ENCODE measurements at places on chromosomes 11 and 22.

- DNase-seq: peak; percentile 55
Measured at GRCh38 chr11:118924591-118925585, 838 bp downstream of the BCL9L start.

GRCh38 chr11:70230840-70231710 lies 28.0 kb downstream of the FADD start:
- DNase-seq: no peak

DNA sequence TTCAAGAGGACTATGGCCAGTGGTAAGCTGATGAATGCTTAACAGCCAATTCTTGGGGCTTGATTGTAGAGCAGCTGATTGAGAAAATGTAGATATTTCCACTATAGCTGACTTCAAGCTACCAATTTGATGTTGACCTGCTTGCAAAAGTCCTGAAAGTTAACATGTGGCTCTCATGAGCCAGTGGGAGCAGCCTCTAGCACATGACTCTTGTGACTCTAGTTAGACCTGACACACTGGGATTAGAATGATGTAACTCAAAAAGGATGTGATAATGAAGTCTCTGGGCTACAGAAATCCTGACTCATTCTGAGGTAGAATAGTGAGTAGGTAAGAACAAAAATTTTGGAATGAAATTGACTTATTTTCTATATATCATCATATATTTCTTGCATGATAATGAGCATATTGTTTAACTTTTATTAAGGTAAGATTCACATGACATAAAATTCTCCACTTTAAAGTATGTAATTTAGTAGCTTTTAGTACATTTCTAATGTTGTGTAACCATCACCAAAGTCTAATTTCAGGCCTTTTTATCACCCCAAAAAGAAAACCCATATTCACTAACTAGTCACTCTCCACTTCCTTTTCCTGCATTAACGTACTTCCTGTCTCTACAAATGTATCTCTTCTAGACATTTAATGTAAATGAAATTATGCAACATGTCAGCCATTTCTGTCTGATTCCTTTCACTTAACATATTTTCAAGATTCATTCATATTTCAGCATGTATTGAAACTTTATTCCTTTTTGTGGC lies 16.1 kb upstream of the OR52H1 start:
- DNase-seq: no peak

GRCh38 chr11:116986521-116987105 lies 111.6 kb downstream of the SIK3 start:
- DNase-seq: no peak

GRCh38 chr11:132184079-132184478 lies 813.7 kb downstream of the NTM start:
- no peak for DNase-seq

DNA sequence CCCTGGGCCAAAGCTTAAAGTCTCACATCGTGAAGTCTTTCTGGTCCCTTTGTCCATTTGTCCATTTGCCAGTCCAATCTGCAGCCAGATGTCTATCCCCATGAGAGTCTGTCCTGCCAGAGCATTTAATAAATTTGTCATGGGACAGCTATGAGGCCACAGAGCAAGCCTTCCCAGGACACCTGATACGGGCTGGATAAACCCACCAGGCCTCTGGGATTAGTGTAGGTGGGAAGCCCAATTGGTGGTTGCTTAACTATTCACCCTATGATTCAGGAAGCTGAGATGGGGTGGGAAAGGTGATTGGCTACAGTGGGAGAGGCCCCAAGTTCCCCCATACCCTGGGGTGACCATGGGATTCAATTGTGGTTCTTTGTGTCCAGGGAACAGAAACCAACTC lies 39.9 kb downstream of the MYEOV start:
- no peak for DNase-seq

GRCh38 chr11:75148436-75148983 lies 2.4 kb upstream of the SLCO2B1 start:
- no peak for DNase-seq

GRCh38 chr22:48393041-48393370 lies 1434.7 kb downstream of the BRD1 start:
- no peak for DNase-seq

DNA sequence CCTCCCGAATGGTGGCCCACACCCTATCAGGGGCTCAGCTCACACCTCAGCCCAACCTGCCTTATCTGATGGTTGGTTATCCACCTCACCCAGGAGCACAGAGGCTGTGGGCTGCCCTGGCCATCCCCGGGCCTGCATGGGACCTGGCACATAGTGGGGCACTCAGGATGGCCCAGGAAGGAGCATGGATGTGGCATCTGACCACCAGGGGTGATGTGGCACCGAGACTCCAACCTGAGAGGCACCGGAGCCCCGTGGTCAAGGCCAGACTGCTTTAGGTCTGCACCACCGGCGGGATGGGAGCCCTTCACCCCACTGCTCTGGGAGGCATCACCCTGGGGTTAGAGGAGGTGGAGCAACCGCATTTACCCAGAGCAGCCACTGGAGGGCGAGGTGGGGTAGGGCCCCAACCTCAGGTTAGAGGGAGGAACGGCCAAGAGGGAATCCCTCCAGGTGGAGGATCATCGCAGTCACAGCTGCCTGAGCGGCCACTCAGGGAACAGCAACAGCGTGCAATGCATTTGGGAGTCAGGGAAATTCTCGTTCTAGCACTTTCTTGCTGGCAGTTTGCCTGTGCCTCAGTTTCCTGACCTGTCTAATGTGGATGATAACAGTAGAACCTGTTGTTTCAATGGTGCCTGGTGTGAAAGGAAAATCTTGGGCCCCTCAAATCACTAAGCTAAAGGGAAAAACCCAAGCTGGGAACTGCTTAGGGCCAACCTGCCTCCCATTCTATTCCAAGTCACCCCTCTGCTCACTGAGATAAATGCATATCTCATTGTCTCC lies 52.9 kb upstream of the CARS1 start:
- peak; percentile 25 for DNase-seq

- no peak for DNase-seq
Measured at GRCh38 chr11:90701716-90702115, 478.9 kb upstream of the CHORDC1 start.

DNA sequence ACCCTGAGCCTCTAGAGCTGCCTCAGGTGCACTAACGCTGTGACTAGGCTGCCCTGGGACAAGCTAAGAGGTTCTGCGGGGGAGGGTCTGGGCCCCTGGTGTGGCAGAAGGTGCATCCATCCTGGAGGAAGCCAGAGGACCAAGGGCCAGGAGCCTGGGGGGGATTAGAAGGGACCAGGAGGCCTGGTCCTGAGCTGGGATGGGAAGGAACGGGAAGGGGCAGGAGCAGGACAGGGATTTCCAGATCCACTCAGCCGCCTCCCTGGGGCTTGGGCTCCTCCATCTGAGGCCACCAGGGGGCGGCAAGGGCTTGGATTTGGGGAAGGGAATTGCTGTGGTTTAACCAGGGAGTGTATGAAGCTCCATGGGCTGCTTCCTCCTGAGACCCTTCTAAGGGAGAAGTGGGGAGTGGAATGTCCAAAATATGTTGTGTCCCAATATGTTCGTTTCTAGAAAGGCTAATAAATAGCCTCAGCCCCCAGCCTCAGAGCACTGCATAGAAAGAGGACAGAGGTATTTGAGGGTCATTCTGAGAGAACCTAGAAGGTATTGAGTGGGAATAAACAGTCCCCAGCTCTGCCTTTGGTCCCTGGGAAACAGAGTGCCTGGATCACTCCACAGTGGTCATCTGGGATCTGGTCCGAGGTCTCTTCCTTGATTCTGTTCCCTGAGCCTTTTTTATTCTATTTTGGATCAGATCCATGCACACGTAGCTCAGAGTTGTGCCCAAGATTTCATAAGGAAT lies 17.4 kb upstream of the PRAME start:
- DNase-seq: peak; percentile 30

DNA sequence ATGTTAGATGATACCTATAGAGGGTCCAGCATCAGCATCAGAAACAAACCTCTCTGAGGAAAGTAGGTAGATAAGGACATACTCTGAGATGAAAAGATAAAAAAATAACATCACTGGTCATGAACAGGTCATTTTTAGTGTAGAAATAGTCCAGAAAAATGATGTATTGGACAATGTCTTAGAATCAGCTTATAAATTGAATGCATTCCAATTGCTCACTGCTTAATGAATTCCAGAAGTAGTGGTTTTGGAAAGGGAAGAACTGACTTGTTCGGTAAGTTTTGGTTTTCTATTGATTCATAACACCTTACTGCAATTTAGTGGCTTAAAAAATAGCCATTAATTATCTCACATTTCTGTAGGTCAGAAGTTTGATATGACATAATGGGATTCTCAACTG lies 929.5 kb upstream of the CCDC90B start:
- DNase-seq: no peak

- no peak for DNase-seq
Measured at GRCh38 chr11:123405123-123405592, 24.9 kb upstream of the GRAMD1B start.

- no peak for DNase-seq
Measured at GRCh38 chr22:24053481-24054226, 42.5 kb downstream of the CABIN1 start.

- DNase-seq: no peak
Measured at GRCh38 chr22:30438559-30438958, 13.0 kb downstream of the MTFP1 start.

DNA sequence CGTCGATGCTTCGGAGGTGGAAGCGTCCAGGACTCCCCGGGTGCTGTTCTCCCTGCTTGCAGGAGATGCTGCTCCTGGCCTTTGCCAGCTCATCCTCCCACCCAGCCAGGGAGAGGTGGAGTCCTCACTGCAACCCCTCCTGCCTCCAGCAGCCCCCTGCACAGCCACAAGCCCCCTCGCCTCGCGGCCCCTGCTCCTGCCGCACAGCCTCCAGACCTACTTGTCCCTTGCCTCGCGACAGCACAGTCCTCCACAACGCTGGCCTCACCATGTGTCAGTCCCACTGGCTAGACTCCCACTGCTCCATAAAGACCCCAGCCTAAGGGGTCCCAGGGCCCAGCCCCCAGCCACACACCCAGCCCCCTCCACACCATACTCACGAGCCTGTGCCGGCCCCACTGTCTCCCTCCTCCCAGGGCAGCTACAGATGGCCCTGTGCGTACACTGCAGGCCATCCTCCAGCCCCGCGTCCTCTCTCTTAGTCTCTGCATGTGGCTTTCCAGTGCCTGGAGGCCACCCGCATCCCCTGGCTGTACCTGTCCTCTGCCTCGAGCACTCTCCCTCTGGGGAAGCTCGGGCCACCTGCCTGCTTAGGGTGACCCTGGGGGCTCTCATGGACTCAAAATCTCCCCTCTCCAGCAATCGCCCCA lies 91.5 kb downstream of the CELSR1 start:
- DNase-seq: no peak

GRCh38 chr11:4074266-4074665 lies 20.3 kb upstream of the RRM1 start:
- DNase-seq: no peak

GRCh38 chr11:34191578-34191977 lies 86.1 kb downstream of the NAT10 start:
- DNase-seq: no peak

GRCh38 chr11:96187822-96188221 lies 155.2 kb downstream of the MAML2 start:
- DNase-seq: no peak

DNA sequence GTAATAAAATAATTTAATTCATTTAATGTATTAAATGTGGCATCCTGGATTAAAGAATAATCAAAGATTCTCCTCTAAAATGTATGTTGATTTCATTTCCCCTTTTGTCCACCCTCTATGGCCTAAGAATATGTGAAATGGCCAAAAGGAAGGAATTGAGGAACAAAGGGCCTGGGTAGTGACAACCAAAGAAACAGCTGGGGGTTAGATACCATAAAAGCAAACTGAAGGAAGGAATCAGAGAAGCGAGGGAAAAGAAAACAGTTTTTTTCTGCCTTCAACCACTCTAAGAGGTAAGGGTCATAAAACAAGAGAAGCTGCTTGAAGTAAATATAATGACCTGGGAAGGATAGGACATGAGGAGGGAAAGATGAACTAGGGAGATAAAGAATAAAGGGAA lies 139.3 kb downstream of the FAM76B start:
- no peak for DNase-seq

DNA sequence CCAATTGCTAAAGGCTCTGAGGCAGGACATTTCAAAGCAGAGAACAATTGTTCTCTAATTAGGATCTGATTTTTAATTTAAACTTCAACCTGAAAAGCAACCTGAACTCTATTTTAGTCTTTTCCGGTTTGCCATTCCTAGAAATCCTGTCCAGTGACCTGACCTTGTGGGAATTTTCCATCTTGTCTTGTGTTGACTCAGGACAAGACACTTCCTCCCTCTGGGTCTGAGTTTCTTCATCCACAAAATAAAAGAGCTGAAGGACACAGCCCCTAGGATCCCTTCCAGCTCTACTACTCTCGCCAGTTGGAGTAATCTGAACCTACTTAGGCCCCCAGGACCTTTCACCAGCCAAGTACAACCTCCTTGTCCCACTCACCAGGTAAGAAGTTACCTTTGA lies 66.5 kb upstream of the POU2AF1 start:
- no peak for DNase-seq

DNA sequence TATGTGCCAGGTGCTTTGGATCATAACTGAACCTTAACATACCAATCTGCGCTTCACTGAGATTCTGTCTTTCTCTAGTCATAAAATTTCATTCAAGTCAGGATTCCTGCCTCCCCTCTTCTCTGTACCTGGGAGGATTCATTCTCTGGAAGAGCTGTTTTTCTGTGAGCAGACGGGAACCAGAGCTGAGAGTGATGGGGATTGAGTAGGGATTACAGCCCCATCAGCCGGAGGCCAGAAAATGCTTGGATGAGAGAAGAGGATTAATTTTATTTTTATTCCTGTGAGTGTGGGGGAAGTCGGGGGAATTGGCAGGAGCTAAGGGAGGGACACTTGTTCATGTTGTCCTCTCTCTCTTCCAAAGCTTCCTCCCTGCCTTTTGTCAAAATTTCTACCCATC lies 4.7 kb downstream of the STX3 start:
- DNase-seq: no peak

- no peak for DNase-seq
Measured at GRCh38 chr22:29073618-29074275, 912 bp downstream of the KREMEN1 start.

GRCh38 chr22:26259510-26259909 lies 90.2 kb downstream of the SEZ6L start:
- DNase-seq: no peak

- DNase-seq: no peak
Measured at GRCh38 chr22:20532256-20532993, 25.0 kb downstream of the MED15 start.

- no peak for DNase-seq
Measured at GRCh38 chr11:94271885-94272372, 32.5 kb upstream of the IZUMO1R start.

GRCh38 chr11:80196041-80196440 lies 755.2 kb upstream of the TENM4 start:
- no peak for DNase-seq

DNA sequence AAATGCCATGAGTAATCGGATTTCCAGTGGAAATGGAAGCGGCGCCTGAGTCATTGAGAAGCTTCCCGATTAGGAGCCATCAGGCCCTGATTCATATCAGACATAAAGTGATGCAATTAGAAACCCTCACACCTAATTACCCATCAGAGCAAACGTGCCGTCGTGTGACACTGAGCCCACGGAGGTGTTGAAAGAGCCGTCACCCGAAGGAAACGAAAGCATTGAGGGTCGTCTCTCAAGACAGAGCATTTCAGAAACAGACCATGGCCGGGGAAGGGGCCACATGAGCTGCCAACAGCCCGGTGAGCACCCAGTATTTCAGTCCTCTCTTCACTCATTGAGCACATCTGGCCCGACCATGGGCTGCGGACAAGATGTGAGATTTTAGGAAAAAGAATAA lies 829.3 kb downstream of the TBC1D22A start:
- no peak for DNase-seq

All from T-cell (primary cell).